ENCODE measurements at places on chromosomes 4 and X.

- DNase-seq = no peak
Observed at GRCh38 chrX:38375891-38376290, 23.5 kb downstream of the OTC start.

GRCh38 chr4:3251691-3252479 lies 2.9 kb downstream of the MSANTD1 start:
- DNase-seq = no peak

- no peak for DNase-seq
Observed at GRCh38 chr4:165508372-165509120, 129.7 kb downstream of the CPE start.

DNA sequence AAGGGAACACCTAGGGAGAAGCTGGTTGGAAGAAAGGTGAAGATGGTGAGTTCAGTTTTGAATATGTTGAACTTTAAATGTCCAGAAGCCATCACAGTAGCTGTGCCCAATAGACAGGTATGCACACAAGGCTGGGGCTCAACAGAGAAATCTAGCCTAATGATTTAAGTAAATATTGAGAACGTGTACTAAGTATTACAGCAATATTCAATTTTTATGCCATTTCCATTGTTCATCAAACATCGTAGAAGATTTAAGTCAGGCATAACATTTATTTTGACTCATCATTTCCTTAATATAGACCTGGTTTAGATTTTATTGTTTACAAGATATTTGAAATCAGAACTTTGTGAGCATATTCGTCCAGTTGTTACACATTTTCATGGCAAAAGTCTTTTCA lies 116.4 kb downstream of the HPGD start:
- DNase-seq = no peak
